Stimulated activated CD4-positive, alpha-beta T cell treated with anti-CD3 and anti-CD28 coated beads, Interleukin-15, amount 100 ng/mL, for 48 hours (primary cell): ENCODE measurements at places on chromosomes 7 and 10.

GRCh38 chr7:29255906-29256692 is 61.5 kb downstream of the CHN2 start:
- no peak for DNase-seq

GRCh38 chr10:87838650-87839049 is 20.6 kb upstream of the ATAD1 start:
- DNase-seq = no peak

- DNase-seq = no peak
Measured at GRCh38 chr7:128352636-128353035, 8.9 kb downstream of the PRRT4 start.

DNA sequence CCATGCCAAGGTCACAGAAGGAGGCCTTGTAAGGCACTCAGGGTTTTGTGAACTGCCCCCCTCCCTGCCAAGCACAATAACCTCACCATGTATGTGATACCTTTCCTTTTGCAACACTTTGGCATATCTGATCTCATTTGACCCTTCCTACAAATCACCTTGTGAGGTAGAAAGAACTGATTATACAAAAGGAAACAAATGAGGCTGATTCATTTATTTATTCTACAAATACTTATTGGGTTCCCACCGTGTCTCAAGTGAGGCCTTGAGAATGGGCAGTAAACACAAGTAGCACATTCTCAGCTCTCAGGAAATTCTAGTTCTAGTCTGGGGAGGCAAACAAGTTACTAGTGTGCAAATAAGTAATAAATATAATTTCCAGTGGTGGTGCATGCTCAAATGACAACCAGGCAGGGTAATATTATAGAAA is 19.6 kb downstream of the PLCE1 start:
- DNase-seq = no peak

GRCh38 chr7:11191081-11191480 is 217.4 kb downstream of the PHF14 start:
- DNase-seq = no peak

- DNase-seq = no peak
Measured at GRCh38 chr7:77239471-77239870, 39.9 kb upstream of the FGL2 start.

DNA sequence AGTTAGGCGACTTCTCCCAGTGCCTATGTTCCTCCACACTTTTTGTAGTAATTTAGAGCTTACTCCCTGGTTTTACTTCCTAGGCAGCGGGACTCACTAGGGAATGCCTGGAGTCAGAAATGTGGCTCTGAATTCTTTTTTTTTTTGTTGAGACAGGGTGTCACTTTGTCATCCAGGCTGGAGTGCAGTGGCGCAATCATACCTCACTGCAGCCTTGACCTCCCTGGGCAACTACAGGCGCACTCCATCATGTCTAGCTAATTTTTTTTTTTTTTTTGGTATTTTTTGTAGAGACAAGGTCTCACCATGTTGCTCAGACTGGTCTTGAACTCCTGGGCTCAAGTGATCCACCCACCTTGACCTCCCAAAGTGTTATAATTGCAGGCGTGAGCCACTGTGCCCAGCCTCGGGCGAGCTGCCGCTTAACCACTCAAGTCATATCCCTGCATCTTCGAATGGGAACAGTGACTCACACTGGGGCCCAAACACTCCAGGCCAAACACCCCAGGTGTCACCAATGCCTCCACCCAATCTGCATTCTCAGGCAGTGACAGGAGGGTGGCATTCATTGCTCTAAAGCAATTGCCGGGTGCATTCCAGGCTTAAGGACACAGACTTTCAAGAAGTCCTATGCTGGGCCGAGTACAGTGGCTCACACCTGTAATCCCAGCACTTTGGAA is 19.6 kb downstream of the RGS10 start:
- DNase-seq = no peak

DNA sequence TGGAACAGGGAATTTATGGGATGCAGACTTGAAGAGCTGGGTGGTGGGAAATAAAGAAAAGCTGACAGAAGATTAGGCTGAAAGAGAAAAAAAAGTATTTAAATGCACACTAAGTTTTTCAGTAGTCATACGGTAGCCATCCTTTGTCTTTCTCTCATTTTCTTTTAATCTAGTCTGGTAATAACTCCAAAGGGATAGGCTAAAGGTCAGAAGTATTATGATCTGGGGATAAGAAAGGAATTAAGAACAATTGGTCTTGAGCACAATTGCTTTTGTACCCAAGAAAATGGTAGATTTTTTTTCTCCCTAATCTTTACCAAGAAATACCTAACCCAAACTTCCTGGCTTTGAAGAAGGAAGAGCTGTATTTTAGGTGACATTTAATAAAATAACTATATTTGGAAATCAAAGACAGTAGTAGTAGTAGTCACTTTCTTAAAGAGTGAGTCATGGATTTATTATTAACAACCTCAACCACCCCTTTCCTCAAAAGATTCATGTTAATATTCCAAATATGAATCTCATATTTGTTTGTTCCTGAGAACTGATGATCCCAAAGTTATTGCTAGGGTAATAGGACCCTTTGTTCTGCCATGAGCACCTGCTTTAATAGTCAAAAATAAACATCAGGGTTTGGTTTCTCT is 120.2 kb upstream of the ODAD2 start:
- no peak for DNase-seq

DNA sequence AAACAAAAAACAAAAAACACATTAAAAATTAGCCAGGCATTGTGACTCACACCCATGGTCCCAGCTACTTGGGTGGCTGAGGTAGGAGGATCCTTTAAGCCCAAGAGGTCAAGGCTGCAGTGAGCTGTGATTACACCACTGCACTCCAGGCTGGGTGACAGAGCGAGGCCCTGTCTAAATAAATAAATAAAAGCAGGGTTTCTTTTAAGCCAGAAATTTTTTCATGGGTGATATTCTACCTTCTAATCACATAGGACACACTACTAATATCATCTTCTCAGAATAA is 14.2 kb upstream of the SVIL start:
- no peak for DNase-seq

- no peak for DNase-seq
Measured at GRCh38 chr10:59895629-59896116, 10.7 kb downstream of the CCDC6 start.

DNA sequence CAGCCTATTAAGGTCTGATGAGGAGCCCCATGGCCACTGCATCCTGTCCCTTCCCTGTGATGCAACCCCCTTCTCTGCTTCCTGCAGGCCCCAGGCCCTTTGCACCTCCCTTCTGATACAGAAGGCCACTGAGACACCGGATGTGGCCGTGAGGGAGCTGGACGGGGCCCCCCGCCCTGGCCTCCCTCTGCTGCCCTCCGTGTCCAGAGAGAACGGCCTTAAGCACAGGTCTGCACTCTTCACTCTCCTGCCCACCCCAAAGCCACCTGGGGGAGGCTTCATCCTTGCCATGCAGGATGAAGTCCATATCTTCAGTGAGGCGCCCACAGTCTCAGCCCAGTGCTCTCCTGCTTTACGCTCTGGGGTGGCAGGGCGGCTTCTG is 86.9 kb upstream of the GNA12 start:
- DNase-seq = no peak

DNA sequence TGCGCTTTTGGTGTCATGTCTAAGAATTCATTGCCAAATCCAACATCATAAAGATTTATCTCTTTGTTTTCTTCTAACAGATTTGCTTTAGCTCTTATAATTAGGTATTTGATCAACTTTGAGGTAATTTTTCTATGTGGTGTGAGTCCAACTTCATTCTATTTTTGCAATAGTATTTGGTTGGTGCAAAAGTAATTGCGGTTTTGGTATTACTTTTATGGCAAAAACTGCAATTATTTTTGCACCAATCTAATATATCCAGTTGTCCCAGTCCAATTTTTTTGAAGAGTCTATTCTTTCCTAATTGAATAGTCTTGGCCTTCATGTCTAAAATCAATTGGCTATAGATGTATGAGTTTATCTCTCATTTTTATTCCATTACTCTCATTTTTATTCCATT is 535.5 kb downstream of the ATRNL1 start:
- no peak for DNase-seq

DNA sequence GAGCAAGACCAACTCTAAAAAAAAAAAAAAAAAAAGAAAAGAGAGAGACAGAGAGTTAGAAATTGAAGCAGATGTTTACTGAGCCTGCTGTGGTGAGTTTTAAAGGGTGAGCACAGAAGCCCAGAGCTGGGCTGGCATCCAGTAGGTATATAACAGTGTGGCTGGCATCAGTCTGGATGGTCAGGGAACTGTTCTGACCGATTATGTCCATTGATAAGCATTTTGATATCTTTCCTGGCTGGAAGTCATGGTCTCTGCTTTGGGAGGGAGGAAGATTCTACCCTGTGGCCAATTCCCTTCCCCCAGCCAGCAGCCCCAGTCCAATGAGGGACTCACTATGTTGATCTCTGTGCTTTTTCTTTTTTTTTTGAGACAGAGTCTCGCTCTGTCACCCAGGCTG is 65.2 kb upstream of the PODXL start:
- no peak for DNase-seq

GRCh38 chr10:36087006-36088005 is 445.2 kb upstream of the FZD8 start:
- no peak for DNase-seq

DNA sequence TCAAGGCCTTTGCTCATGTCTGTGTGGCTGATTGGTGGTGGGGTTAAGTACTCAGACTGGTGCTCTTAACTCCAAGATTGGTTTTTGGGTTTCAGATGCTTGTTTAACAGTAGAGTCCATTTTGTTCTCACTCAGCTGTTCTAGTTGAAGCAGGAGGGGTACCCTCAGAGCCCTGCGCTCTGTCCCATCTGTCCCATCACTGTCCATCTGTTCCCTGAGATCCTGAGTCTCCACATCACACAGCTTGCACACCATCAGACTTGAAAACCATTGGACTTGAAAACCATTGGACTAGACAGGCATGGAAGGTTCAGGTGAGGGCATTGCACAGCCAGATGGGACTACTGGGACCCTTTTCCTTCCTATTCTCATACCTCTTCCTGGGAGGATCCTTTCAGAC is 39.3 kb downstream of the TMEM178B start:
- no peak for DNase-seq

DNA sequence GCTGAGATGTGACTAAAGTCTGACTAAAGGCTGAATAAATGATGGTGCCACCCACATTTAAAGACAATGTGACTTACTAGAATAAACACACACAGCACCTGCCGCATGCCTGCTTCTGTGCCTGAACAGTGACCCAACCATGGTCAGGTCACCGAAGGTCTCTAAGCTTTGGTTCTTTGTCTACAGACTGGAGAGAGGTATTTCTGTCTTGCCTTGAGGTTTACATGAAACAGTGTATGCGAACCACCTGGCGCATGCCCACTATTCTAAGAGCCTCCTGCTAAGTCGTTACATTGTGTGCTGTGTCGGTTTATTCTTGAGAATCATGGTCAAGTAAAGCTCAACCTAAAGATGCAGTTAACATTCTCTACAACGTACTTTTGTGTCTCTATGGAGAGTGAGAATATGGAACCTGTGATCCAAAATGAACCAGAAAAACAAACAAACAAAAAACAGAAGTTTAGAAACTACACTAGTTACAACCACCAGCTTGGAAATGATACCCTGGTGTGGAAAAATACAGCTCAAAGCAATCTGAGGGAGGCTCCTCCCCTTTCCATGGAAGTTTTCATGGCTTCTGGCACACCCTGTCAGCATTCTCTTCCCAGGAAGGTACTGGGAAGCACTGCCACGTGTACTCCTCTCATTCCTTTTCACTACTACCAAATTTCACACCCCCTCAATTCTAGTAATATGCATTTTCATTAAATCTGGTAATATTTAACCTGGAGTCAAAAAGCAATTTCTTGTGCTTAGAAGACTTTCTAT is 40.0 kb downstream of the VOPP1 start:
- DNase-seq = peak; percentile 19

DNA sequence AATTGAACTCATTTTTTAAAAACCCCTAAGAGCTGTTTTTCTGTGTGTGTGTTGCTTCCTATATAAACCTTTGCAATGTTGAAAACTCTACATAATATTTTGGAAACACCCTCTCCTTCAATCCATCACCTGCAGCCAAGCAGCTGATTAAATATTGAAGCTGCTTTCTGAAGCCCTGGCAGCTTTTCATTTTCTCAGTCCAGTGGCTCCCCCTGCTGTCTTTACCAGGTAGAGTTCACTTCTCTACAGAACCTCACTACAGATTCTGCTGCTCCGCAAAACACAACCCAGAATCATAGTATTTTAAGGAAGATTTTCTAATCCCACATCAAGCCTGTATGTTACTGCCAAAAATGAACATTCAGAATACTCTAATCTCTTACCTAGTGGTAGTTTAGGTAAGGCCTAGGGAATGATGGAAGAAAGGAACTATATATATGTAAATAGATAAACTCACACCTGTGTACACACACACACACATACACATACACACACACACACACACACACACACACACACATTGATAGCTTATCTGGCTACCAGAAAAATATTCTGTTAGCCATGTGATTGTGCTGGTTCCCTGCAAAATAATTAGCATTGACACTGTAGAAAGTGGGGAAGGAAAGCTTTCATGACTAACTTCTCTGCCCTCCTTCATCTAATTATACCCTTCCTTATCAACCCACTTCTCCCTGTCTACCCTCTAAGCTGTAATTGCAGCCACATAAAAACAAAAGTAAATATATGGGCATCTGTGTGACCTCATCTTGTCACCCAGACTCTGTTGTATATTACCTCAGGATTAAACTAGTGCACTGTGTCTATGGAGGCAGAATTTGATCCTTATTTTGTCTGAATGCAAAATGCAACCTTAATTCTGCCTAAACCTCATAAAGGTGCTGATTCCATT is 229.5 kb upstream of the FZD1 start:
- peak; percentile 8 for DNase-seq

- DNase-seq = no peak
Measured at GRCh38 chr7:95686109-95686508, 86.2 kb upstream of the DYNC1I1 start.

- DNase-seq = no peak
Measured at GRCh38 chr10:89391907-89392756, at the start of gene IFIT1. IFIT1 (plus strand) TSS chr10:89392623; CDS start chr10:89392713, 90 bp downstream.

GRCh38 chr10:13840036-13840435 is 253.3 kb downstream of the PRPF18 start:
- DNase-seq = no peak

GRCh38 chr7:11612737-11613136 is 219.3 kb downstream of the THSD7A start:
- DNase-seq = no peak

- no peak for DNase-seq
Measured at GRCh38 chr10:120755771-120756170, 95.4 kb upstream of the WDR11 start.

GRCh38 chr10:103501186-103501585 is 7.7 kb downstream of the NEURL1 start:
- DNase-seq = no peak

GRCh38 chr10:19824381-19825342 is 8.4 kb downstream of the PLXDC2 start:
- no peak for DNase-seq

DNA sequence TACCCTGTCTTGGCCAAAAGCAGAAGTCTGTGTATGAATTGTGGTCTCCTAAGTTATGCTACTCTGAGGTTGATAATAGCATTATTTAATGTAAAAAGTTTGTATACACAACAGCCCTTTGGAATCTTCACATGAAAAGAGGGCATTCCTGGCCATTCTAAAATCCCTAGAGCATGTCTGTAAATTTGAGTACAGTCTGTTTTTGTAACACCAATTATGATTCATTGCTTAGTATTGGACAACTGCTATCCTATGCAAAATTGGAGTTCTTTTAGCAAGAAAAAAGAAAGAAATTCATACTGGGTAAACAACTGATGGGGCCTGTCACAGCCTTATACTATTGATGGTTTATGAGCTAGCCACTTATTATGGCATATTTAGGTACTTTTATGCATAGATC is 10.2 kb downstream of the CUTC start:
- DNase-seq = no peak
